ENCODE measurements at places on chromosomes 12 and 14.

GRCh38 chr14:21163871-21164291 is 8.0 kb upstream of the OR5AU1 start:
- no peak for DNase-seq

GRCh38 chr12:42421844-42422779 is 96.1 kb downstream of the PPHLN1 start:
- DNase-seq = no peak

DNA sequence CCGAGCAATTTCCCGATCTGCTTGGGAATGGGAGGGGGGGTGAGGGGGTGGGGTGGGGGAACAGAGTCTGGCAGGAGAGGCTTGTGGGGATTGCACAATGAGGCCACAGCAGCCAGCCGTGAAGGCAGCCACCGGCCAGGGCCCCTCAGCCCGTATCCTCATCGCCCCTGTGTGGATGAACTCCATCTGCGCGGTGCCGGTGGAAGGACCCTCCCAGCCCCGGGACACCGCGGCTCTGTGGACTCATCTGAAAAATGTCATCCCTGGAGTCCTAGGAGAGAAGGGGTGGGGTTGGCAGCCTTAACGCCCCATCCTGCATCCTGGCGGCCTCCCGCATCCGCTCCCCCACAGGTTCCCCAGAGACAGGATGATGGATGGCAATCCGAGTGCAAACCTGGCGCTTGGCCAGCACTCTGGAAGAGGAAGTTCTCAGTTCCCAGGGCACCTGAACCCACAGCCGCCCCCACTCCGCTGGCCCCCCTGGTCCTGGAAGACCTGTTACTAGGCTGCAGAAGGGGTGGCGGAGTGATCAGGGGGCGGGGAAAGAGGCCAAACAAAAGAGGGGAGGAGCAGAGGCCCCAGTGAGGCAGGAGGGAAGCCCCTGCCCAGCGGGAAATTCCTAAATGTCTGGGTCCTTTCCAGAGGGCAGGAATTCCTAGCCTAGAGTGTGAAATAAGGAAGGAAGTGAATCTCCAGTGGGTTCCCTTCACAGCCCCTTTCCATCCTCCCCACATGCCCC is 1.2 kb upstream of the TNFAIP2 start:
- peak; percentile 93 for DNase-seq

- DNase-seq = peak; percentile 82
These were observed at the start of gene CCDC63 for GRCh38 chr12:110846615-110847566. CCDC63 (plus strand) TSS chr12:110846987; CDS start chr12:110852955, 5,968 bp downstream.

DNA sequence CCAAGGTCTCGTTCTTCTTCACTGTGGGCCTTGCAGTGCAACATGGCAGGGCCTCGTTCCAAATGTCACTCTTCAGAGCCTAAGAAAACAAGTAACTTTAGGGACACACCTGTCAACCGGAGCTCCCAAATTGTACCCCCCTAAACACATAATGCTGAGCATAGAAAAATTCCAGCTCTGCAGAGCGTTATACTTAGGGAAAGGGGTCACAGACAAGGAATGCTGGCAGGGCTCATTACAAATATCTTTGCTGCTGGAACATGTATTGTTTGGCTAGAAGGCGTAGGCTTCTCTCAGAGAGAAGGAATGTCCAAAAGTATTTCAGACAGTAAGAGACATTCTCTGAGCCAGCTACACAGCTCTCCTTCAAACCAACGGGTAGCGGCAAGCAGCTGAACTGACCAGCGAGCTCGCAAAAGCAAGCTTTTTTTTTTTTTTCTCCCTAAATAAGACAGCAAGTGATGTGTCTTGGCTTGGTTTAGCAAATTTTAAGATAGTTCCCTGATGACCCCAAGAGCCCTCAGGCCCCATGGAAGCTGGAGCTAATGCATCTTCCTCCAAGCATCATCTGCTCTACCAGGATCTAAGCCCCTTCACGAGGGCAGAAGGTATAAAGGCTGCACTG is 24.5 kb downstream of the SSH1 start:
- no peak for DNase-seq

GRCh38 chr14:99035712-99036610 is 236.0 kb downstream of the BCL11B start:
- peak; percentile 95 for DNase-seq

DNA sequence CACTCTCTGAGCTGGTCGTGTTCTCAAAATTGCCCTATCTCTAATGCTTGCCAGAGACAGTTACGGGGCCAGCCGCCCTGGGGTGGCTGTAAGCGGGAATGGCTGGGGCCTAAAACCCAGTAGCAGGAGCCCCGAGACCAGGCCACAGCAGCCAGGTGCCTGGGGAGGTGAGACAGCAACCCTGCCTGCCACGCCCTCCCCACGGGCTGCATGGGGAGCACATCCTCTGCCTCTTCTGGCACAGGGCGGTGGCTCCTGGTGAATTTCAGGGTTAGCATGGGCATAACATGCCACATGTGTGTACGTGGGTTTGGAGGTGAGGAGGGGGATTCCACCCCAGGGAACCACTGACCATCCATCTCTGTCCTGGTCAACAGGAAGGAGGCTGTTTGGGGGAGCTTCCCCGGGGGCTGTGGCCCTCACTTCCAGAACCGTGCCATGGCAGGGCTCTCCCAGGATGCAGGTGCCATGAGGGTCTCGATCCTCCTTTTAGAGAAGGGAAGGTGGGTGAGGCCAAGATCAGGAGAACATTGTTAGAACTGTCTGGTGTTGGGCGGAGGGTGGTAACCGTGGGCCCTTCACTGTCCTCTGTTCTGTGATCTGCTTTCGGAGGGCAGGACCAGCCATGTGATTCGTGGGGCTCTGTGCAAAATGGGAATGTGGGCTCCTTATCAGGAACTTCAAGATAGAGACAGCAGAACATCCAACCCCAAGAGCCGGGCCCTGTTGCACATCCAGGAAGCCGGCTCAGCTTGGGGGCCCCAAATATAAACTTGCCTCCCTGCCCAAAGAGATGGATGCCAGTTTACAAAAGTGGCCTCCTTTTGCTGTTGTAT is 312.2 kb upstream of the DIO3 start:
- DNase-seq = no peak

- DNase-seq = no peak
These were observed 1207.3 kb downstream of the SLC16A7 start for GRCh38 chr12:60803147-60803546.

DNA sequence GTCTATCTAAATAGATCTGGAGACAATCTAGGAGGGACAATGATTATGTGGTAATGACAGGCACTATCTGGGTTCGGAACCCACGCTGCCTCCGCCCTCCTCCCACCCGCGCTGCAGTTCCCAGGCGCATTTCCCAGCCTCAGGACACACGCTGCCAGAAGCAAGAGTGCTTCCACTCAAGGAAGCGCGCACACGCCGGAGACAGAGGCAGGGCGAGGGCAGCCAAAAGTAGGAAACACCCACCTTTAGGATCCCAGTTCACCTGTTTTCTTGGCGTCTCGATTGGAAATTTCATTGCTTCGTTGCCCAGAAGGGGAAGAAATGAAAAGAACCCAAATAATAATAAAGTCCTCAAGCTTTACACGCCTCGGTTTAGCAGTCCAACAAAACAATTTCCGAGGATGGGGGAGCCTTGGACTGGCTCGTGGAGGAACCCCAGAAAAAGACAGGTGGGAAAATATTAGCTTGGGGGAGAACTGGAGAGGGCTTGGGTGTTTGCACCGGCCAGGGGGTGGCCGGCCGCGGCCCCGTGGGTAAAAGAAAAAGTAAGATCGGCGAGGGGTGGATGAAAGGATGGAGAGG is 474 bp downstream of the KCNK10 start:
- no peak for DNase-seq

DNA sequence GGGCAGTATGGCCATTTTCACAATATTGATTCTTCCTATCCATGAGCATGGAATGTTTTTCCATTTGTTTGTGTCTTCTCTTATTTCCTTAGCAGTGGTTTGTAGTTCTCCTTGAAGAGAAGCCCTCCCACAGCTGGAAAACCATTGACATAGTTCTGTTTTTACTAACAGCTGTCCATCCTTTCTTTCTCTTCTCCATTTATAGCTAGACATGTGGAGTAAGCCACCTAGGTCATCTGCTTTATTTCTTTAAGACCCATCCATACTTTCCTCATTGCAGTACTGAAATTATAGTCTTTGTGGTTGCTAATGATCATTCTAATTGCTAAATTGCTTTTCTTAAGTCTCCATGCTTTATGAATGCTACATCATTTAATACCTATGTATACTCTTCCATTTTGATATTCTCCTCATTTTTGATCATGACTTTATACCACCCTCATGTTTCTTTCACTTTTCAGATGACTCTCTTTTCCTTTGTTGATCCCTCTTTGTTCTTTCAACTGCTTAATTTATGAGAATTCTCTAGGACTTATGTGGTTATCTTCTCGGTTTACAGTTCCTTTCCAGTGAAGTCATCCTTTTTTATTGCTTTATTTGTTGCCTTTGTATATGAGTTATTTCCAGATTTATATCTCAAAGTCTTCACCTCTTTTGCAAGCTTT is 114.2 kb downstream of the PCNX1 start:
- no peak for DNase-seq

- no peak for DNase-seq
These were observed 169.7 kb downstream of the KCNA5 start for GRCh38 chr12:5213336-5213735.

- no peak for DNase-seq
These were observed 2.7 kb upstream of the BEST3 start for GRCh38 chr12:69701826-69702225.

GRCh38 chr12:32107359-32108267 is 966 bp downstream of the BICD1 start:
- no peak for DNase-seq

- no peak for DNase-seq
These were observed 182.3 kb downstream of the GALC start for GRCh38 chr14:87810711-87811110.

GRCh38 chr12:127781336-127781735 is 485.6 kb upstream of the TMEM132C start:
- DNase-seq = no peak

- no peak for DNase-seq
These were observed 22.2 kb upstream of the ABCD4 start for GRCh38 chr14:74324931-74325361.

DNA sequence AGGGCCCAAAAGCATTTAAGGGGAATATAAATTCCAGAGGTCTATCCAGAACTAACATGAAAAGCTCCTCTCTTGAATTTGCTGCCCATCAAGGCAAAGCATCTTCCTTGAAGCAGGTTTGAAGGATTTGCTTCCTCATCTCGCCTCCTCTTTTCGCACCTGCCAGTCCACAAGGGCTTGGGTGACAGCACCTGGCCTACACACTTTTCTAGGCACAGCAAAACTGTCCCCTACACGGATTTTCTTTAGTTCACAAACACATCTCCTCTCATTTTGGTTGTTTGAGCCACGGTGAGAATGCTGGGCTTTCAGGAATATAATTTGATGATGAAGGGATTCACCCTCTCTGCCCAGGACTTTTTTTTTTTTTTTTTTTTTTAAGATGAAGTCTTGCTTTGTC is 36.9 kb upstream of the ATP23 start:
- DNase-seq = no peak

DNA sequence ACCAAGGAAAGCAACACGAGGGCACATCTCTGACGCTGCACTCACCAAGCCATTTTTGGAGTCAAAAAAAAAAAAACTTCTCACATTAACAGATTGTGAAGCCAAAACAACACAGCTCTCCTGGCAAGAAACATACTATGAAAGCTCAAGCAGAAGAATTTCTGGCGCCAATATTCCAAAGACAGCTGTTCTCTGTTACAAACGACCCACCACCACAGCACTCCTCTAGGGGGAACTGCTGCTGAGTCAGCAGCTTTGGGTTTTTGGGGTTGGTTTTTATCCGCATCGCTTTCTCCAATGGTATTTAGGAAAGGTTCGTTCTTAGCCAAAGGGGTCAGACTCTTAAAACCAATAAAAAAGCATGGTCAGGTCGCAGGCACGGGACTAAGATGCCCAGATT is 379.4 kb downstream of the RPS29 start:
- DNase-seq = no peak

- DNase-seq = no peak
These were observed 5.0 kb downstream of the REM2 start for GRCh38 chr14:22887990-22888378.

DNA sequence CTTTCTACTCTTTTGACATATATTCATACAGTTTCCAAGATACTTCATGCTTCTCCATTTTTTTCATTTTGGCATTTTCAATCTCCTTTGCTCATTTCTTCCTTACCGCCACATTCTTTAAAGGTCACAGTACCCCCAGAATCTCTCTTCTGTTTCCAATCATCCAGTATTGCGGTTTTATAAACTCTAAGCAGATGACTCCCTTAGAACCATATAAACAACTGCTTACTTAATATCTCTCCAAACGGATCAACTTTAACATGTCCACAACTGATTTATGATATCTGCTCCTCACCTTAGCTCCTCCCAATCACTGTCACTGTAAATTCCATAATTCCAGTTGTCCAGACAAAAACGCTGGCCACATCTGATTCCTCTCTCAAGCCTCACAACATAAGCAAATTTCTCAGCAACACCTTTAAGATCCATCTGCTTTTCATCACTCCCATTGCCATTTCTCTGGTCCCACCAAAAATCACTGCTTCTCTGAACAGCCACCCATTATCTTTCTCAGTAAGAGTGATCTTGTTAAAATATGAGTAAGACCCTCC is 49.6 kb downstream of the HNRNPC start:
- DNase-seq = no peak

GRCh38 chr12:31715283-31715825 is 13.5 kb downstream of the AMN1 start:
- DNase-seq = no peak

GRCh38 chr14:39374851-39375250 is 57.4 kb downstream of the FBXO33 start:
- DNase-seq = no peak

GRCh38 chr14:65045006-65045405 is 57.3 kb downstream of the MAX start:
- DNase-seq = no peak

- no peak for DNase-seq
These were observed 7.2 kb downstream of the DNAI7 start for GRCh38 chr12:25187781-25188180.

DNA sequence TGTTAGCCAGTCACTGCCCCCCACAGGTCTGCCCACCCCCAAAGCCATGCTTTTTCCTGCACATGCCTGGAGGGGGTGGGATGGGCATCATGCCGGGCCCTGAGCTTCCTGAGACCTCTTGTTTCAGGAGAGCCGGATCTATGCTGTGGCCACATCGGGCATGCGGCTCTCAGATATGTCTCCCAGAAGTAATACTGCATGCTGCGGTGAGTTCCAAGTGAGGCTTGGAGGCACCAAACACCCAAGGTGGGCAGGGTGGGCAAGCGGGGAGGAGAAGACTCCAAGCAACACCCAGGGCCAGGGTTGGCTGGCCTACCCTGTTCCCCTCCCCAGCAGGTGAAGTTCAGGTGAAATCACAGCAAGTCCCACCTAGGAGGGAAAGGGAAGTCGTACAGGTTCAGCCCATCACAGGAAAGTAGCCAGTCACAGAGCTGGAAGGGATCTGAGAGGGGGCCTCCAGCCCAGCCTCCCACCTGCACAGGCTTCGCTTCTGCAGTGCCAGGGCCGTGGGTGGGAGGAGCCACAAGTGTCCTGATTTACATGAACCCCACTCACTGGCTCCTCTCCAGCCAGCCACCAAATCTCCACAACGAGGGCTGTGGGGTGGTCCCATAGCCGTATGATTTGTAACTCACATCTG is 30.9 kb downstream of the PIGH start:
- DNase-seq = peak; percentile 57

GRCh38 chr14:105324080-105324778 is 9.7 kb downstream of the PACS2 start:
- DNase-seq = no peak

- DNase-seq = no peak
These were observed 1715.0 kb upstream of the FLRT2 start for GRCh38 chr14:83814896-83815295.

Data from suprapubic skin (tissue), 4 donors.